Stimulated activated CD4-positive, alpha-beta T cell treated with anti-CD3 and anti-CD28 coated beads, Interleukin-4, amount 100 ng/mL, for 4 hours (primary cell): ENCODE measurements at places on chromosomes 7 and 10.

DNA sequence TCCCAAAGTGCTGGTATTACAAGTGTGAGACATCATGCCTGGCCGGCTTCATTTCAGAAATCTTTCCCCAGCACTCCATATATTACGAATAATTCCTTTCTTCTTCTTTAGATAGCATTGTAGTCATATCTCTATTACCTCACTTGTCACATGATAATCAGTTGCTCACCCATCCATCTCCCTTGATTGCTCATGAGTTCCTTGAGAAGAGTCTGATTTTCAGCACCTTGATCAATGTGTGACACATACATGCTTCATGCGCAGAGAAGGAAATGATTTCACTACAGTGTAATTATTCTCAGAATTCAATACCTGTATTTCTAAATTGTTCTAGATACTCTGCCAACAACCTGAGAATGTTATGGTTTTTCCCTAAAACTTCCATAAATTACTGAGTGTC lies 26.7 kb upstream of the GGCT start:
- DNase-seq = no peak

- DNase-seq = no peak
Measured at GRCh38 chr7:123538897-123539296, 4.5 kb upstream of the IQUB start.

GRCh38 chr7:150863946-150864345 lies 11.6 kb downstream of the AOC1 start:
- DNase-seq = no peak

GRCh38 chr7:22859641-22860290 lies 37.1 kb upstream of the TOMM7 start:
- no peak for DNase-seq

DNA sequence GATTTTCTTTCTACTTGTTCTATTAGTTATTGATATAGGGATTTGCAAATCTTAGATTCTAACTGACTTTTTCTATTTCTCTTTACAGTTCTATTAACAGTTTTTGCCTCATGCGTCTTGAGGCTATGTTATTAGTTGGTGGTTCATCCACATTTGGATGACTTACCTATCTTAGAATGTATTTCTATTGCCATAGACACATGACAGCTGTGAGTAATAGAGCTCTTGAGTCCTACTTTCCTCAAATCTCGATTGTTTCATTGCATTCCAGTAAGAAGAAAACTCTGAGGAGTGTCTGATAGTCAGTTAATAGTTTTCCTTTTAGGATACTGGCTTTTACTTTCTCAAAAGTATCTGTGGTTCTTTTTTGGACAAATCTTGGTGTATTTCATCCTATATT lies 241.4 kb upstream of the ZNF32 start:
- no peak for DNase-seq

- no peak for DNase-seq
Measured at GRCh38 chr10:31730776-31731175, 197.9 kb downstream of the ARHGAP12 start.
